ENCODE measurements at places on chromosomes 5 and 9.
A peak's percentile ranks its signal among the peaks of the same experiment; 100 is the strongest.

GRCh38 chr5:175681968-175682340 lies 24.1 kb downstream of the HRH2 start:
- H3K4me1 ChIP-seq: no peaks in the 10 kb centered on the region
- H3K36me3 ChIP-seq: no peaks in the 10 kb centered on the region
- H3K4me3 ChIP-seq: no peak overlapping the region

- no peak overlapping the region for H3K27ac ChIP-seq
- no peaks in the 10 kb centered on the region for H3K36me3 ChIP-seq
- peak; percentile 72 for DNase-seq
- no peaks in the 10 kb centered on the region for H3K4me1 ChIP-seq
Measured at GRCh38 chr5:773517-774264, 10.8 kb downstream of the ZDHHC11B start.

DNA sequence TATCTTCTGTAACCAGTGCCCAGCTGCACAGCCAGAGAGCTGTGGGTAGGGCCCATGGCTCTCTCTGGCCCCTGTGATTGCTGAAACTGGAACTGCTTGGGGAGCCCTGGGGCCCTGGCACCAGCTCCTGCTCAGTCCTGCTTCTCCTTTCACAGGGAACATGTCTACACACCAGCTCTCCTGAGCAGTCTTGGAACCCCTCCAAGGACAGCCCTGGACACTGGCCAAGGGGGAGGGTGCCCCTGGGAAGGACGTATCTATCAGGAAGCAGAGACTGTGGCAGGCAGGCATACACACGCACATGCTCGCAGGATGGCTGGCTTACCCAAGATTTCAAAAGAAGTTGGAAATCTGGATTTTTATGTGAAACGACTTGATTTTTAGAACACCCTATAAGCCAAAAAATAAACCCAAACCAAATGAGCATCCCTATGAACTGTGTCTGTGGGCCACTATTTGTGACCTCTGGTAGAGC lies 8.8 kb upstream of the TRAF1 start:
- DNase-seq: no peak
- H3K27ac ChIP-seq: no peak overlapping the region
- H3K27me3 ChIP-seq: peaks cover 8% of the 10 kb centered on the region
- H3K4me1 ChIP-seq: peaks cover 25% of the 10 kb centered on the region
- H3K4me3 ChIP-seq: no peak overlapping the region

DNA sequence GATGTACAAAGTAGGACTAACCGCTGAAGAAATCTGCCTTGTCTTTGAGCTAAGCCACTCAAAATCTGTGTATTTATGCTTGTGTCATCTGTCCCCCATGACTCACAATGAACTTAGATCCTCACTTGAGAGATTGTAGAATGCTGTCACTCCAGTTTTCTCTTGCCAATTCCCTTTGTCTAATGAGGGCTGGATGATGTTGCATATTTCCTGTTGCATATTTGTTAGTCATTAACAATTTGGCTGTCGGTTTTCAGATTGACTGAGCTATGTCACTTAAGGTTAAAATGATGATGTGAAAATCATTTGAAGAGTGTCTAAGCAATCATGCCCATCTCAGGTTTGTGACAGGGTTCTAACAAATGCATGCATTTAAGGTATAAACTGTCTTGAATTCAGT lies 481.7 kb downstream of the CDH10 start:
- no peak for DNase-seq
- H3K27me3 ChIP-seq: no peaks in the 10 kb centered on the region
- H3K4me1 ChIP-seq: no peaks in the 10 kb centered on the region
- H3K36me3 ChIP-seq: no peaks in the 10 kb centered on the region
- H3K4me3 ChIP-seq: no peak overlapping the region

GRCh38 chr5:75510836-75511434 lies 494 bp downstream of the CERT1 start:
- H3K36me3 ChIP-seq: peaks cover 7% of the 10 kb centered on the region
- peak overlapping the region; percentile 97 for H3K27ac ChIP-seq
- no peak for DNase-seq
- H3K27me3 ChIP-seq: no peaks in the 10 kb centered on the region

DNA sequence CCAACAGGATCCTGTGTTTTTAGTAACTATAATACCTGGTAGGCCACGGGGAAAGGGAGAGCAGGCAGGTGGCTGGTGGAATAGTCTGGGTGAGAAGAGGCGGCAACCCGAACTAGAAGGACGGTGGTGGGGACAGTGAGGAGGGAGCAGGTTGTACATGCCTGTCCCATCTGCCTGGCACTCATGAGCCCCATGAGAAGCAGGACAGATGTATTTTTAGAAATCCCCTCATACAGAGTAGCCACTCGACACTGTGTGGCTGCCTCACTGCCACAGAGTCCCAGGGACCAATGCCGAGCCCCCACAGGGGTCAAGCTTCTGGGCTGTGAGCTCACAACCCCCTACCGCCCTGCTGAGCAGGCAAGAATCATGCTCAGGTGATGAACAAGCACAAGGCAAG lies 136.6 kb downstream of the SEC61B start:
- peaks cover 37% of the 10 kb centered on the region for H3K27me3 ChIP-seq
- no peak overlapping the region for H3K27ac ChIP-seq
- H3K36me3 ChIP-seq: no peaks in the 10 kb centered on the region
- no peak for DNase-seq
- no peak overlapping the region for H3K4me3 ChIP-seq

DNA sequence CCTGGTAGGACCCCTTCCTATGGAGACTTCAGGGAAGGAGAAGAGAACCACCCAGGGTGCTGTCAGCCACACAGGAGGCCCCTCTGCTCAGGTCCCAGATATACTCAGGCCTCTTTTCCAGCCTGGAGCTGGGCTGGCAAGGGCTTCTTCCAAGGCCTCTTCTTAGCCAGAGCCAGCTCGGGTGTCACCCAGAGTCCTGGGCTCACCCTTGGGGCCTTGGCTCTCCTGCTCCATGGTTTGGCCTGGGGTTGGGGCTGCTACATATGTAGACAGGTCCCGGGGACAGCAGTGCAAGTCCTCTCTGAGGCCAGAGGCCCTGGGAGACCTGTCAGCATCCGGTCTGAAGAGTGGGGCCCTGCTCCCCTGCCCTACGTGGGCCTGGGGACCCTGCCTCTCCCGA lies 22.8 kb downstream of the PAEP start:
- no peaks in the 10 kb centered on the region for H3K4me1 ChIP-seq
- no peaks in the 10 kb centered on the region for H3K27me3 ChIP-seq
- H3K36me3 ChIP-seq: no peaks in the 10 kb centered on the region
- DNase-seq: peak; percentile 56

DNA sequence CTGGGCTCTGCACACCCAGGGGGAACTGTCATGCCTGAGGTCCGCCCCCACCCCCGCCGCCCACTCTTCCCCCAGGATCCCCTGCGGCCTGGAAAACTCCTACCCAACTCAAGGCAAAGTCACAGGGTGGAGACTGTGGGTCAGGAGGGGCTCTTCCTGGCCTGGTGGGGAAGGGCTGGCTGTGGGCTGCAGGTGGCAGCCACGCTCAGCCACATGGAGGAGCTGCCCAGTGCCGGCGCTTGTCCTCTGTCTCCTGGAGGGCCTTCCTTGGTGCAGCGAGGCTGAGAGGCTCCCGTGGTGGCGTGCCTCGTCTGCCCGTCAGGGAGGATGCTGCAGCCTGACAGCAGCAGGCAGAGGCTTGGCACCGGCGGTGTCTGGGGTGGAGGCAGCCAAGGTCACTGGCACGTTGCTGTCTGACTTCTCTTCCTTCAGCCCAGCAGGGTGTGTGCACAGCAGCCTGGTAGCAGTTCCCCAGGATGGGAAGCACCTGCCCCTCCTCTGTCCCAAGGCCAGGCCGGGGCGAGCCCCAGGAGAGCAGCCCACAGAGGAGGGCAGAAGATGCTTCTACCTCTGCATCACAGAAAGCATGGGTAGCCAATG lies 78.1 kb downstream of the ADAMTS2 start:
- no peak overlapping the region for H3K27ac ChIP-seq
- DNase-seq: peak; percentile 58
- no peaks in the 10 kb centered on the region for H3K27me3 ChIP-seq

All from type B pancreatic cell (in vitro differentiated cells).